ENCODE measurements at places on chromosomes 12 and 14.

- no peak for DNase-seq
Measured at GRCh38 chr12:63090716-63091115, 60.3 kb downstream of the AVPR1A start.

- DNase-seq: no peak
Measured at GRCh38 chr12:117076410-117077372, 22.5 kb downstream of the TESC start.

DNA sequence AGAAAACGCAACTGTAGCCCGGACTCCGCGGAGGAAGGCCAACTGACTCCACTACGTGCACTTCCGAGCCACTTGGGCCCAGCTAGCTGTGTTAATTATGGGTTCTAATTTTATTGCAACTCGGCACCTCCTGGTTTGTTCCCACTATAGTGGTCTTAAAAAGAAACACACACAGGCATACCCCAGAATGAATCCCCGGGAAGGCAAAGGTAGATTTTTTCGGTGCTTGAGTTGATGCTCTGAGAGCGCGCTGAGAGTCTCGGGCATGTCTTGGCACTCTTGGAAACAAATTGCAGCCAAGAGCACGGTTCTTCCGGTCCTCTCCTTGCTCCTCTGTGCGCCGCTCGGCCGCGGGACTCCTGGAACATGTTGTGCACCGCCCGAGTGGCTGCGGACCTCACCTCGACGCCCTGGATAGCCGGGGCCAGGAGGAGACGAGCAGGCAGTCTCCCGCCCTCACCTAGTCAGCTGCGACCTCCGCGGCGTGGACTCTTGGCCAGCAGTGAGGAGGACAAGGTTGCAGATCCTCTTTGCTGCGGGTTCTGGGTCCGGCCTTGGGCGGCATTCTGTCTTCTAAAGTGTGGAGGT, 6.8 kb upstream of the PAX9 start:
- DNase-seq: no peak

GRCh38 chr14:41830714-41831406, 224.2 kb downstream of the LRFN5 start:
- no peak for DNase-seq

- DNase-seq: no peak
Measured at GRCh38 chr14:92847278-92847677, 53.2 kb downstream of the GOLGA5 start.

GRCh38 chr12:101855364-101855884, 22.0 kb upstream of the DRAM1 start:
- DNase-seq: no peak

DNA sequence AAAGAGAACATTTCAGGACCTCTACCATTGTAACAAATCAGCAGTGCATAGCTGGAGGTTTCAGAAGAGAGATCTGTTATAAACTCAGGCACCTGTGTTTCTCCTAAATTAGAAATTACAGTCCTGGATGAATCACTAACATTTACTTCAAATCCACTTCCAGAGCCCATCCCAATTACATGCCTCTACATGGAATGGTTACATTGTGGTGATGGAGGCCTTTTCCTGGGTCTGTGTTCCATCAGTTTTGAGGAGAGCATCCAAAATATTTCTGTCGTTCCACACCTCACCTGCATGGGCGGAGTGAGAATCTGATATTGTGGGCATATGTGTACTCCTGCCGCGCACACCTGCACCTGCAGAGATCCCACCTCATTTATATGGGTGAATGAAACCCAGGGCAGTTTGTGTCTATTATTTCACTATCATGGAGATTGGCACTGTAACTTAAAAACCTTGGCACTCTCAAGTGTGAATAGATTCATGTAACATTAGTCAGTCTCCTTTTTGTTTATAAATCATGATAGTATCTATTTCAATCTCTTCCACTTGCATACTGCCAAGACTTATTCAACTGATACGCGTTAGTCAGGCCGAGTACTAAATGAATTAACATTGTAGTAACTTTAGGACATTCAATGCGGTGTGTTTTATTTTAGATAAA, 215.1 kb upstream of the FAR2 start:
- no peak for DNase-seq

GRCh38 chr12:7642876-7643309, 22.8 kb downstream of the APOBEC1 start:
- no peak for DNase-seq

DNA sequence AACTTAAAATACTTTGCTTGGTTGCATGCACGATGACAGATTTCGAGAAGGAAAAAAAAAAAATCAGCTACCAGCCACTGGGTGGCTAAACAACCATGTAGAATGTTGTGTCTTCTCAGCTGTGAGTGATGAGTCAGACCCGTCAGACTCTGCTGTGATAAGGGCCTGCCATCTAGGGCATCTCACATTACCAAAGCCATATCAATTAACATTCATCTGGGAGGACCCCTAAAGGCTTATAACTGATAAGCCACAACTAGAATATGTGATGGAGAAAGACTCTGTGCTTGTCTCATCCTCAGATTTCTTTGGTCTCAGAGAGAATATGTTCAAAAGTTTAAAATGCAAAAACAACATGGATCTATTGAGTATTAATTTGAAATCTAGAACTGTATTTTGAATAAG, 111.5 kb downstream of the PAX9 start:
- DNase-seq: no peak

- no peak for DNase-seq
Measured at GRCh38 chr12:3216726-3217682, 139.8 kb downstream of the TSPAN9 start.

DNA sequence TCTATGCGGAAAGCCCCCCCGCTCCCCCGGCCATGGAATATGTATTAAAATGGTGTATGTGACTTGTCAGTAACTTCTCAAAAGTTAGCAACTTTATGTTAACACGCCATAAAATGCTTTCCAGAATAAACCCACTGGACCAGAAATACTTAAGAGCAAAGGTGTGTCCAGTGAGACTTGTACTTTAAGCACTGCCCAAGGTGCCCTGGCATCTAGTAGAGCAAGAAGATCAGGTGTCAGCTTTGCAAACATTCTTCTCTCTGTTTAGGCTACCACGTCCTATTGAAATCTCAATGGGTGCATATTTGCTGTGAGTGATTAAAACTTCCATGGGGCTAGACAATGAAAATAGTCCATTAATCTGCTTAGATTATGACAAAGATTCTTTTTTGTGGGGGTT, 201.2 kb downstream of the ESR2 start:
- no peak for DNase-seq

DNA sequence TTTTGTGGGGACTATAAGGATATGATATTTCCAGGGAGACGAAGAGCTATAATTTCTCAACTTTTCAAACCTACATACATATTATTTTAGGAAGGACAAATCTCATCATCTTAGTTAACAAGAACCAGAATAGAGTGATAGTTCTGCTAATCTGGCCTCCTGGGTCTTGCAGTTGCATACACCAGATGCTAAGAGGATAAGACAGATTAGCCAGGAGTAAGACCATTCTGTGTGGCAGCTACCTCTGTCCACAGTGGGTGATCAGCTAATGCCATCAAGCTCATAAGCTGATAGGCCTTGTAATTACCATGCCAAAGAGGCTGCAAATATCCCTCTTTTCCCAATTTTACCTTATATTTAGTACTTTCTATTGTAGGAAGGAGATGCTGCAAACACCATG, 776.8 kb downstream of the NRXN3 start:
- peak; percentile 66 for DNase-seq

DNA sequence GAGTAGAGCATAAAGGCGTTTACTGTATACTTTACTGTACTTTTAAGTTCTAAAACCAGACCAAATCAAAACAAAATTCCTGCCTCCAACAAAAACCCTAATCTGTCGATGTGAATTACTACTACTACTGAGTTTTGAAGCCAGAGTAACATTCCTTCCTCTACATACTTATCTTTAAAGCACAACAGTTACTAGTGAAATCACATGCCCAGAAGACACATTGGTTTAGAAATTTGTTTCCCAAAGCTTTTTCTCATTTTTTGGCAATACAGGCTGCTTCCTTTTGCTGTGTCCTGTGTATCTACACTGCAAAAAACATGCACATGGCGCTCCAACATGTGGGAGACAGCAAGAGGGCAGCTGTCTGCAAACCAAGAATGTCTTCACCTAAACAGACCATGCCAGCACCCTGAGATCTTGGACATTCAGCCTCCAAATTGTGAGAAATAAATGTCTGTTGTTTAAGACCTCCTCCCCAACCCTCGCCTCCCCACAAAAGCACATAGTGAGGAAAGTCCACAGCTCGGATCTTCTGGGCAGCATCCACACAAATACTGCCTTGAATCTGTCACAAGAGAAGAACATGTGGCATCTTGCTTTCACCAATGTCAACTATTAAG, 21.1 kb downstream of the SETD3 start:
- no peak for DNase-seq

GRCh38 chr12:57138526-57139272, 8.7 kb downstream of the LRP1-AS start:
- DNase-seq: no peak

- peak; percentile 39 for DNase-seq
Measured at GRCh38 chr12:41277100-41277945, 89.2 kb downstream of the PDZRN4 start.

DNA sequence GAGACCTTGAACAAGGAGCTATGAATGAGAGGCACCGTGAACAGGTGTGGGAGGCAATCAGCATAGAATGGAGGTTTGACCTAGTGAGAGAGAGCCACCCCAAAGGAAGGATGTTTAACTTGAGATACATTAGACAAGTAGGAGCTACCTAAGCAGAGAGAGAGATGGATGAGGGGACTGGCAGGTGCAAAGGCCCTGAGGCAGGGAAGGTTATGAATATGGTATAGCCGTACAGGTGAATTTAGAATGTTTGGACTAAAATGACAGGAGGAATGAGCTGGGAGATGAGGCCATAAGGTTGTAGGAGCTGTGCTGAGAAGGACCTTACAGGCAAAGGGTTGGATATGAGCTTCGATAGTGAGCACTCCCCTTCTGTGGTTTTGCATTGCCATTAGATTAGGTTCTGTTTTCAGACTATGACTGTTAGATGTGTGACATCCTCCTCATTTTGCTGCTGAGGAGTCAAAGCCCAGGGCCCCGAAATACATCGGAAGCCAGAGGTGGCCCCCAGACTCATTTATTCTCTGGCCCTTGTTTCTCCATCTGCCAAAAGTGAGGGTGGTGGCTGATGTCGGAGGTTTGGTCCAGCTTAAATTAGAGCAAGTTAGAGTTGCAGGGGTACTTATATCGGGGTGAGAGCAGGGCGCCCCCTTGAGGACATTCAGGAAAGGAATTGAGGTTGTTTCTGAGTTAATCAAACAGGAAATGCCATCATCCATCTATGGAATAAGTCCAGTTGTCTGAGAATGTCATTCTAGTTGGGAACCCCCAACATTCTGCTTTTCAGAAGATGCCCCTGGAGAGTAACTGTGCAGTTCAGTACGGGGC, 29.4 kb downstream of the SLC24A4 start:
- peak; percentile 37 for DNase-seq

DNA sequence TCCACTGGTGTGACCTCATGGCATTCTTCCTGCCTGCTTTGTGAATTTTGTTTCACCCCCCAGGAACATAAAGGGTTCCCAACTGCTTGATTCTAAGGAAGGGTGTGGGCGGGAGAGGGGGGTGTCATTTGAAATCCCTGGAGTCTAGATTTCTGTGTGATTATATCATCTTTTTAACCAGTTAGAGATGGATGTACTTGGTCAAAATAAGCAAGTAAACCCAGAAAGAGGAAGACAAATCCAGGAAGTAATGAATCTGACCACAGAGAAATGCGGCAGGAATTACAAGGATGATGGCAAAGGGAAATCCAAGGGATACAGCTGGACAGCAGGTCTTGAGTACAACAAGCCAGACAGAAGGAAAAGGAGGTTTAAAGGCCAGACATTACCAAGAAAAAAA, 38.9 kb downstream of the DMAC2L start:
- no peak for DNase-seq

DNA sequence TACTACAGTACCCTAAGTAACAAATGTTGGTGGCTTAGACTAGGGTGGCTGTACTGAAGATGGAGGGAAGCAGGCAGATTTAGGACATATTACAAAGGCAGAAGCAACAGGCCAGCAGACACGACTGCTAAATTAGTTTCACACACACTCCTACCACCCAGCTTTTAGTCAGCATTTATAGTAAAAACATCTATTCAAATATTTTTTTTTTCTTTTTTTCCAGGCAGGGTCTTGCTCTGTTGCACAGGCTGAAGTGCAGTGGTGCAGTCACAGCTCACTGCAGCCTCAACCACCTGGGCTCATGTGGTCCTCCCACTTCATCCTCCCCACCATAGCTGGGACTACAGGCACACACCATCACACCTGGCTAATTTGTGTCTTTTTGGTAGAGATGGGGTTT, 72.9 kb downstream of the CDK17 start:
- no peak for DNase-seq

GRCh38 chr14:32005628-32006027, 71.5 kb upstream of the ARHGAP5 start:
- no peak for DNase-seq

- DNase-seq: no peak
Measured at GRCh38 chr12:93802293-93802692, 125.1 kb downstream of the CRADD start.

- no peak for DNase-seq
Measured at GRCh38 chr12:119664642-119665041, 3.3 kb upstream of the PRKAB1 start.

GRCh38 chr12:18752947-18753346, 15.0 kb downstream of the CAPZA3 start:
- DNase-seq: no peak

DNA sequence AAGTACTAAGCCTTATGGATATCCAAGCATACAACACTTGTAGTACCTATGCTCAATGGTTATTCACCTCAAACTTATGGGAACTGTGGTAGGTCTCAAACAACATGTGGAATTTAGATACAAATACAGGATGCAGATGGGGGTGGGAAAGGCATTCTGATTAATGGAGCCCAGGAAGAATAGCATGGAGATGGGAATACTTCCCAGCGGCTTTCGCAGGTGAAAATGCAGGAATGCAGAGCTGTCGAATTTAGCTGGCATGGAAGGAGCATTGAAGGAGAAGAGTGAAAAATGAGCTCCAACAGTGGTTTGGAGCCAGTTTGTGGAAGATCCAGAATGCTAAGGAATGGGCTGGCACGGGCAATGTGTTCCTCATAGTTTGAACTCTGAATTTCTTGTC, 89.9 kb downstream of the NKX2-1 start:
- no peak for DNase-seq

DNA sequence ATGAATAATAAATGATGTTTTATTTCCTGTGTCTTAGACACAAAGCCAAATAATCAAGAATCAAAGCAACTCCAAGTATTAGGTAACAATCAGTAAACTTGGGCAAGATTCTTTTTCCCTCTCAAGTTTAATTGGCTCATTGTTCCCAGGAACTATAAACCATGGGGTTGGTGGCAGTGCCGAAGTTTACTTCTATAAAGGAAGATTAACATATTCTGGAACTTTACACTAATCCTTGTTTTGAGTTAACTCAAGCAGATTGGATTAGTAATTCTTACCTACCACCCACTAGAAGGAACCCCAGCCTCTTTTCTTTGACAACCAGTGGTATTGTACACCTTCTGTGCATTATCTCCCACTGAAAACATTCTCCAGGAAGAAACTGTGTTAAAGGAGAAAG, 197.1 kb downstream of the EXOC5 start:
- DNase-seq: peak; percentile 51

DNA sequence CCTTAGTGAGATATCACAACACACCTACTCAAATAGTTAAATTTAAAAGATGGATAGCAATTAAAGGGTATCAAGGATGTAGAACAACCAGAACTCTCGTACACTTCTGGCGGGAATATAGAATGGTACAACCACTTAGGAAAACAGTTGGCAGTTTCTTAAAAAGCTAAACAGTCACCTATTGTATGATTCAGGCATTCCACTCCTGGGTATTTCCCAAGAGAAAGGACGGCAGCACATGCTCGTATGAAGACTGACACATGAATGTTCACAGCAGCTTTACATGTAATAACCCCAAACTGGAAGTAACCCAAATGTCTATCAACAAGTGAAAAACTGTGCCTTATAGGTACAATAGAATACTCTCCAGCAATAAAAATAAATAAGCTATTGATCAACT, 465.2 kb downstream of the VRK1 start:
- no peak for DNase-seq

All from NCI-H524 (cell line).